ENCODE measurements at places on chromosomes 3 and 15.

DNA sequence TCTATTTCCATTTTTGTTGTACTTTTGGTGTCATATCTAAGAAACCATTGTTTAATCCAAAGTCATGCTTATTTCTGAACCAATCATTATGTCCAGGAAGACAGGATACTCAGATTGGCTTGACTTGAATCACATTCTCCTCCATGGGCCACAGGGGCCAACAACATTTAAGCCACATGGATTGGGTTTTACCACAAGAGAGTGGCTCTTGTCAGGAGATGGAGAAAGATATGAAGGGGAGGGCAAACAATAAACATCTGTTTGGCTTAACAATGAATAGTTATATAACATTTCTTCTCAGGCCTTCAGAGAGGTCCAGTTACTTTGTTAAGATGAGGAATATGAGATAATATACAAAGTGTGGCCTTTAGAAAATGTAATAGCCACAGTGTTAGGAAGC lies 44.6 kb downstream of the GXYLT2 start:
- no peak for DNase-seq

- no peak for DNase-seq
Measured at GRCh38 chr15:64507293-64507802, 47.0 kb downstream of the ZNF609 start.

DNA sequence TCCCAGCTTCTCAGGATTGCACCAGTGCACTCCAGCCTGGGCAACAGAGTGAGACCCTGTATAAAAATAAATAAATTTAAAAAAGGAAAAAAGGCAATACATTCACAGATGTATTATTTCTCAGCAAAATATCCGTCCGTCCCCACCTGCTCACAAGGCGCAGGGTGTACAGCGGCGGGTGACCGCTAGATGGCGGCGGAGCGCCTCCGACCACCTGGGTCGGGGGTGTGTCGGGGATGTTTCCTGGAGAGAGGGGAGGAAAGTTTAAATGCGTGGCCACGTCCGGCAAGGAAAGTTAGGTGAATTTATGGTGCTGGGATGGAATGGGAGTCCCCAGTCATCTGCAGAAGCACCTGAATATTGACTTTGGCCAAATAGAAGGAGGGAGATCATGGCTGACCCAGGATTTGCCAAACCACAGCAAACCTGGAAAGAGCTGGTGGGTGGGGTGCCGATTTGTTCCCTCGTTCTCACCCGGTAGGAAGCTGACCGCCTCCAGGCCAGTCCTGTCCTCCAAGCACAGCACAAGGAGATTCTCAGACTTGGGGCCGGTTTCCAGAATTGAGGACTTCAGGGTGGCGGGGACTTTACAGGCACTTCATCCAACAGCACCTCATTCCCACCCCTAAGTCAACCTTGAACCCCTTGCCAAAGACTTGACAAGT lies 88.3 kb downstream of the TMEM266 start:
- DNase-seq: peak; percentile 62

DNA sequence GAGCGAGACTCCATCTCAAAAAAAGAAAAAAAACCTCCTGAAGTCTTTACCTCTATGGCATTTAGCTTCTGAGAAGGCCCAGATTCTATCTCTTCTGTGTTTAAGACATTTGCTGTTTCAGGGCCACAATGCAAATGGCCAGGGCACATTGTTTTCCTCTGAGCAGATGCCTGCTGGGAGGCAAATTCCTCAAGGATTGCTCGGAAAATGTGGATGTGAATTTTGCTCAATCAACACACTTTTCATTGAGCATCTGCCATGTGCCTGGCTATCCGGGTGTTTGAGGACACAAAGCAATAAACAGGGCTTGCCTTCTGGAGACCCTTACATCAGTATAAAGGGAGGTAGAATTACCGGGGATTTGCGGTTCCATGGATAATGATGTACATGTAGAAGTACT lies 20.0 kb downstream of the TRIM71 start:
- no peak for DNase-seq

GRCh38 chr3:176796371-176796770 lies 400.9 kb downstream of the TBL1XR1 start:
- DNase-seq: no peak

GRCh38 chr3:111582120-111582474 lies 13.0 kb downstream of the ZBED2 start:
- DNase-seq: no peak

DNA sequence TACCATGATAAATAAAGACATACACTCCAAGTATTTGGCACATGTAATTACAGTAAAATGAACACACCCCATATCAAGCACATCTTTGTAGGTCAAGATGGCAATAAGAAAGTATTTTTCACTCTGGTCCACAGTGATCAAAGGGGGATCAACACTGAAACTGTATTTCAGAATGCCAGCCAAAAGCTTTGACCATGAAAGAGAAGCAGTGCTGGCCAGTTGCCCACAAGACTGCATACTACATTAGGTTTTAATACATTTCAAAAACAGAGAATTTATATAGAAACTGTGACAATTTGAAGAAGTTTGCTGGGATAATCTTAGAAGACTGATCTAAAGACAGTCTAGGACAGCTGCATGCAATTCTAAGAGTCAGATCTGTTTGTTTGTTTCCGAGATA lies 1035.3 kb downstream of the FHIT start:
- no peak for DNase-seq

DNA sequence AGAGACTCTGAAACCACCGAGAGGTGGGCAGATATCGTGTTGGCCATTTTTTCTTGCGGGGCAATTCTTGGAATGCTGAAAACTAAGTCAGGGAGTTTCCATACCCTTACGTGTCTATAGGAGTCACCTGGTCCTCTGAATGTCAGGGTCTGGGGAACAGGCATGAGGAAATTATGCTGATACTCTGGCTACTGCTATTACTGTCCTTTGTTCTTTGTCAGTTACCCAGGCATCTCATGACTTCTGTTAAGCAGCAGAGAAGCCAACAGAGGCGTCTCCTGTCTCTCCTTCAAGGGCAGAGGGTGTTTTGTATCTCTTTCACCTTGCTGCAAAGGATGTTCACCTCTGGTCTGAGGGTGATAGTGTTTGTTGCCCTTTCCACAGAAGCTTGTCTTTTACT lies 559.5 kb upstream of the CCDC54 start:
- DNase-seq: no peak

- no peak for DNase-seq
Measured at GRCh38 chr15:27324886-27325615, 354.1 kb downstream of the GABRG3 start.

DNA sequence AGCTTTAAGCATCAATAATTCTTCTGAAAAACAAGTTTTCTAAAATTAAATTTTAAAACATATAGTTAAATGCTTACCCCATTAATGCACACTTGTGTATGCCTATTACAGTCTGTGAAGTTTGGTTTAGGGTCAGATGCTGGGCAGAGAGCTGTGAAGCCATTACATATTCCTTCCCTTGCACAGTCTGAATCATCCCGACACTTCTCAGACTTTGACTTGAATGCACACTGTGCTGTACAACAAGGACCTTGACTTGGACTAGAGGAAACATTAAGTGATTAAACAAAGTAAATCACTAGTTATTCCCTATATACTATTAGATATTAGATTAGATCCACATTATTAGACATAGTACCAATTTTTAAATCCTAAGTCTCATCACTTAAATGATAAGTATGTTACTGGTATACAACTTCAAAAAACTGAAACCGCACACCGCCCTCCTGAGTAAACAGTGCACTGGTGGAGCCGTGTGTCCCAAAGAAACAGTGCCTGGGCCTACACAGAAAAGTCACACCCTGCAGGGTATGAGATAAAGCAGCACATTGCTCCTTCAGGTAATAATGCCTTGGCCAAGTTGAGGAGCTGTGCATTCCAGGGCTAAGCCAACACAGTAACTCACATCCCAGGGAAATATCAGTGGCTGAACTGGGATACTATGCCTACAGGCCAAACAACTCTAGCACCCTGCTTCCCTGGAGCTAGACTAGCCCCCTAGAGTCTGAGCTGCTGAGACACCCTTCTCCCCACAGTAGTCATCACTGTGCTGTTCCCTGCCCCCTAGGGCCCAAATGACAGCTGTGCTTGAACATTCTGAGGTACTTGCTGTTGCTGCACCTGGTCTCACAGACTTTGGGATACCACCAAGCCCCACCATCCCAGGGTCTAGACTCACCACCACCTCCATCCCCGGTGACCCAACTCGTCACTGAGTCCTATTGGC lies 137.5 kb downstream of the ADAM10 start:
- no peak for DNase-seq

DNA sequence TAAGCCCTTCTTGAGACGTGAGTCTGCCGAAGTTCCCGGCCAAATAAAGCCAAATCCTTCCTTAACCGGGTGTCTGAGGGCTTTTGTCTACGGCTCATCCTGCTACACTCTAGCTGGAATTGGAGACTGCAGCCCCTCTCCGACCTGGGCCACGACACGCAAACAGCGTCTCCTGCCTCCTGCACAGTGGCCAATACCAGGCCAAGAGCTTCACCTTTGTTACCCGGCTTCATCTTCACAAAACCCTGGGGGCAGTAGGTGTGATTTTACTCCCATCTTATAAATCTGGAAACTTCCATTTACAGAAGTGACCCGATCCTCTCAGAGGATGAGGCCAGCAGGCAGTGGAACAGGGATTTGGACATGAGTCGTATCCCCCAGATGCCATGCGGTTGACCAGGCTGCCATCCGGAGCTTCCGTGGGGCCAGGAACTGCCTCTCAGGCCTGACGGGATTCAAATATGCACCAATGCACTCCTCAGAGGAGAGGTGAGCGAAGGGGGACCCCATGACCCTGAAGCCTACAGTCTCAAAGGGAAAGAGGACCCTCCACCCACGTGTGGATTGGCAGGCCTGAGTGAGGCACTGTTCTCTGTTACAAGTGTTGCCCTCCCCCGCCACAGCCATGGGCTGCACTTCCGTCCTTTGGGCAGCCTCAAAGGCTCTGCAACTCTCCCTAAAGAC lies 53.2 kb upstream of the KLF13 start:
- no peak for DNase-seq

DNA sequence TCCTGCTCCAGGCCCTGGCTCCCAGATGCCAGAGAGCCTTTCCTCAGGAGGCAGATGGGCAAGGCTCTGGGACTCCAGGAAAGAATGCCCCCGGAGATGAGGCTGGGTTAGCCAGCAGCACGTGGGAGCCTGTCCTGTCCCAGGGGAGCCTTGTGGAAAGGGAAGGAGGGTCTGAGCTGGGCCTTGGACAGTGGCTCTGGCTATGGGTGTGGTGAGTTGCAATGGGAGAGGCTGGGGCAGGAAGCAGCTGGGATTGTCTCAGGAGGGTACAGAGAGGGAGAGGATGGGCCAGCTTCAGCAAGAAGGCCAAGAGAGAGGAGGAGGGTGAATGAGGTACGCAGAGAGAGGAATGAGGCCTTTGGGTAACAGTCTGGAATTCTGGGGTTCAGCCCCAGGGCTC lies 17.4 kb upstream of the CACNA2D2 start:
- DNase-seq: no peak

- no peak for DNase-seq
Measured at GRCh38 chr3:163481738-163482137, 1596.6 kb downstream of the SI start.

DNA sequence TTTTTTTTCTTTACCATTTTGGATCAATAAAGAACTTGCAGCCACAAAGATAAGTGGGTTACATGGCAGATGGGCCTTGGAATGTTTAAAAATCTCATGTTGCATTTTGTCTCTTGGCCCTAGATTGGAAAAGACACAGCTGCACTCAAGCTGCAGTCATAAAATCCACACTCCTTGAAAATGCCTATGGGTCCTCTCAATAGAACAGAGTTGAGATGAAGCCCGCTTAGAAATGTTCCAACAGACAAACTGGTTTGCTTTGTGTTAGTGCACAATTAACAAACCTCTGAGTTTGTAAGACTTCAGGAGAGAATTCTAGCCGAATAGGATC lies 401.2 kb upstream of the CDIN1 start:
- DNase-seq: no peak

GRCh38 chr3:172982736-172983364 lies 158.2 kb downstream of the SPATA16 start:
- DNase-seq: no peak

DNA sequence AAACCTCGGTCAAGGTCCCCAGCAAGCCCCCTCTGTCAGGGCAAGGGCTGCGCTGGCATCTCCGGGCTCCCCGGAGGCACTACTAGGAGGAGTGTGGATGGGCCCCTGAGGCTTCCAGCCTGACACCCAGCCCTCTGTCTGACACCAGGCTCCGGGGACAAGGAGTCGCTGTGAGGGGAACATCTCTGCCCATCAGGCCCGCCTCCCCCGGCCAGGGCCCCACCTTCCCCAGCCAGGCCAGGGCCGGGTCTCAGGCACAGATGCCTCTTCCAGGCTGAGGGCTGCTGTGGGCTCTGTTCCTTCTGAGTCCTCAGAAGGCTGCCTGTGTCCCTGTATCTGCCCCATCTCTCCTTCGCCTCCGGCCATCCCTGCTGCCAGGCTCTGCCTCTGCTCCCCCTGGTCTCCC lies 15.8 kb downstream of the CSPG4 start:
- no peak for DNase-seq

DNA sequence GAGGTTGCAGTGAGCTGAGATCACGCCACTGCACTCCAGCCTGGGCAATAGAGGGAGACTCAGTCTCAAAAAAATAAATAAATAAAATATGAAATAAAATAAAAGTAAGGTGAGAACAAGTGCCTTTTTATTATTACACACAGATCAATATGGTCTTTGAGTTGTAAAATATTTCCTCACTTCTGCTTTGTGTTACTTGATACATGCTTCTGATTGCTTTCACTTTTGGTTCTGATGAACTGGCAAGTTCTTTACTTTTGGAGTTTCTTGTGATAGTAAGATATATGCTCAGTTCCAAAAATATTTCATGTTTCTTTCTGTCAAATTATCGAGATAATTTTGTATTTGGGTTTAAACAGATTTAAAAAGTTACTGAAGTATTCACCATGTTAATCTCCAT lies 16.6 kb upstream of the GYG1 start:
- DNase-seq: no peak

- no peak for DNase-seq
Measured at GRCh38 chr3:75325716-75326115, 338.4 kb upstream of the FRG2C start.

DNA sequence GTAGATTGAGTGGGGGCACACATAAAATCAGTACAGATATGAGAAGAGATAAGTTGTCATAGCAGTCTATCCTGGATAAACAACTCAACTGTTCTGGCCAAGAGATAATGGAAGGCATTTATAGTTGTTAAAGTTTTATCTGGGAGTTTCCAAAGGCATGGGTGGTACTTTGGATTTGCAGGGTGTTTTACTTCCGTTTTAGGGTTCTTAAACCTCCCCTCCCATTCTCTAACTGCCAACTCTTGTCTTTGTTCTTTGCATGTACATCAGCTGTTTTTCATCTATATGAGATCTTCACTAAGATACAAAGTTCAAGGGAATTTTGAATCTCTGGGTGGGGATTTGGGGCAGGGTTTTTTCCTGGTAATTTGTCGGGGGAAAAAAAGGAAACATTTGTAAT lies 174.7 kb upstream of the CGNL1 start:
- DNase-seq: no peak

Data from activated CD8-positive, alpha-beta memory T cell treated with anti-CD3 and anti-CD28 coated beads for 48 hours (primary cell).